ENCODE measurements at places on chromosomes 12 and 14. TPM values are rescaled to one million over a fixed set of nuclear protein-coding genes. Genes with fewer than 3 reads are reported as not detected.

DNA sequence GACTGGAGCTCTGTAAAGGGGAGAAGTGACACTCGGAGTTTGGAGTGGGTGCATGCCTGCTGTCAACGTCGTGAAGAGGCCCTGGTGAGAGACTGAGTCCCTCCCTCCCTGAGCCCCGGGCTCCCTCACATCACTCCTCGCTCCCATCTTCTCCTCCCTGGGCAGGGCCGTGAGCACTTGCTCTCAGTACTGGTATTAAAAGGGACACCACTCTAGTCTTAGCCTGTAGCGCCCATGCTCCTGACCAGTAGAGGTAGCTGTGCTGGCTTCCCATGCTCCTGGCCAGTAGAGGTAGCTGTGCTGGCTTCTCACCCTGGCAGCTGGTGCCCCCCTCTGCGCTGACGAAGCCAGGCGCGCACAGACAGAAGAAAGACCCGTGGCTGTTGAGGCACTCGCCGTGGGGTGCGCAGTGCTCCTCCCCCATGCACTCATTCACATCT lies 14.7 kb downstream of the ISCA2 start:
- no peak overlapping the region for H3K27ac ChIP-seq
- no peak overlapping the region for H3K4me3 ChIP-seq
- no peaks in the 10 kb centered on the region for H3K4me1 ChIP-seq
- DNase-seq, result no peak

DNA sequence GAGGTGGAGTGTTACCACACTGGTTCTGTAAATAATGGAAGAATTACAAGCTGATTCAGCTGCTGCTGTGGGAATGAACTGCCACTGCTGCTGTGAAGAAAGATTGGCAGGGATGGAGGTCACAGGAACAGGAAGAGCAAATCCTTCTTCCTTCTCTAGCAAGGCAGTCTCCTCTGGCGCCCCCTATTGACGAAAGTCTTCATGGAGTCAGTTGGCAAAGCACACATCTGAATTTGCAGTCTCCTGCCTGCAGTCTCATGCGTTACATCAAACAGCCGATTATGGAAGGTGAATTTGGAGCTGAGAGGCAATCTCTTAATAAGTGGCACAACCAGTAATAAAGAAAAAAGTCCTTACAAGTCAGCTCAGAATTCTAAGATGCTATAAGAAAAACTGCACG lies 106.0 kb upstream of the TMTC1 start:
- H3K36me3 ChIP-seq, result no peaks in the 10 kb centered on the region
- H3K27ac ChIP-seq, result no peak overlapping the region
- DNase-seq, result no peak

- H3K36me3 ChIP-seq, result peaks cover 20% of the 10 kb centered on the region
- no peaks in the 10 kb centered on the region for H3K27me3 ChIP-seq
- peak overlapping the region; percentile 56 for H3K27ac ChIP-seq
- no peak for DNase-seq
These were observed 54.1 kb downstream of the CEP83 start for GRCh38 chr12:94405413-94406116.

- peaks cover 11% of the 10 kb centered on the region for H3K36me3 ChIP-seq
- no peak overlapping the region for H3K4me3 ChIP-seq
These were observed 24.1 kb upstream of the ARID2 start for GRCh38 chr12:45705404-45705803.

DNA sequence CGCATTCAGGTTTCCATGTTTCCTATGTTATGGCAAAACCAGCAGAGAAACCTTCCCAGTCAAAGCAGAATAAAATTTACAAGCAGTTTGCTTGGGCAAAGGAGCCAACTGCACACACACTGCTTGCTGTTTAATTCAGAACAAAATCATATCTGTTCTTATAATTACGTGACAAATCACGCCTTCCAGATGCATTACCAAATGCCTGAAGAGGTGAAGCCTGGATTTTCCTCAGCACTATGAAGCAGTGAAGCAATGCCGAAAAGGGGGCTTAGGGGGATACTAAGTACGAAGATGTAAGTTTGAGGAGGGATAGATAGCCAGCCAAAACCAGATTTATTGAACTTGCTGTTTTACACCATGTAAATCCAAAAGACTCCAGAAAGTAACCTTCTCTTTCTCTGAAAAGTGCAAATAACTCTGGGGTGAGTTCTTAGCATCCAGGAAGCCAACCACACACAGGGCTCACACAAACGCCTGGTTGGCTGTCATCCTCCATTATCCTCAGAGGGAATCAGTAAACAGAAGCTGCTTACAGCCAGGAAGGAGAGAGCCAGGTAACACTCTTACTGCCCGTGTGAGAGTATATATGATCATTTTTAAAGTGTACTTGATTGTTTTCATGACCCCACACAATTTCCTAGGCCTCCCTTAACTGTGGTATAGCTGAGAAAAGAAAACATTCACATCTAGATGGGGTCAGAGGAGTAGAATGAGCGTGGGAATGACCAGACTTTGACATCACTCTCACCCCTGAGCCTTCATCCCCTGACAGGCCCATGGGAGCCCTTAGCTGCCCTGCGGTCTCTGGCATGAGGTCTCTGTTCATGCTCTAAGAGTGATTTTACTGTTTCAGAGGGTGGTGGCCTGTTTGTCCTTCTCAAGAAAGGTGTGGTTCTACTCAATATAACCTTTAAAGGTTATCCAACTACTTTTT lies 442.5 kb downstream of the EGLN3 start:
- H3K27me3 ChIP-seq, result no peaks in the 10 kb centered on the region
- no peaks in the 10 kb centered on the region for H3K4me1 ChIP-seq
- H3K36me3 ChIP-seq, result no peaks in the 10 kb centered on the region
- no peak for DNase-seq
- no peak overlapping the region for H3K27ac ChIP-seq
- no peak overlapping the region for H3K4me3 ChIP-seq

GRCh38 chr14:31059152-31059924 lies 33.2 kb upstream of the STRN3 start:
- DNase-seq, result no peak
- no peaks in the 10 kb centered on the region for H3K36me3 ChIP-seq
- no peak overlapping the region for H3K27ac ChIP-seq
- no peaks in the 10 kb centered on the region for H3K27me3 ChIP-seq

DNA sequence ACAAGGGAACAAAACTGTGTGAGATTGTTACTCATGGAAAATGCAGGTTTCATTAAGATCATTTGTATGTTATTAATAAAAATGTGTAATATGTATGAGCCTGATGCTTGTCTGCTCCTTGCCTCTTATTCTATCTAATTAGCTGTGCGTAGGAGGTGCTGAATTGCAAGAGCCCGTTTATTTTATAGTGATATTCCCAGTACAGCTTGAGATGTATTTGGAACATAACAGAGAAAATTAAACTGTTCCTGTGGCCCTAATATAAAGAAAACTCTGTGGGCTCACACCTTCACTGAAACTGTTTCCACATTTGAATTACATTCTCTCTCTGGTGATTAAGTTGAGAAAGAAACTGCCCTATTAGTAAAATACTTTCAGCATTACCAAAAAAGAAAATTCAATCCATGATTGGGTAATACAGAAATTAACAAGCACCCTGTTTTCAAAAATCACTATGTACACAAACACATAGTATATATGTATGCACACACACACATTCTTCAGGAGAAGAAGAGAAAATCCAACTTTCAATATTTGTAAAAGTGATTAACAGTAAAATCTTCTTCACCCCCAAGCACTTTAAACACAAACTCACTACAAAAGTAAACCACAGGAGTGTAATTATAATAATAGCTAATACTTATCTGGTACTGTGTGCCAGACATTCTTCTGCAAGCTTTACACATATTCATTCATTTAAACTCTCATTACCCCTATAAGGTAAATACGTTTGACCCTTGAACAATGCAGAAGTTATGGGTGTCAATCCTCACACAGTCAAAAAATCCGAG lies 233.2 kb downstream of the PHLDA1 start:
- H3K27me3 ChIP-seq, result peaks cover 20% of the 10 kb centered on the region
- no peaks in the 10 kb centered on the region for H3K36me3 ChIP-seq
- H3K4me1 ChIP-seq, result no peaks in the 10 kb centered on the region
- no peak overlapping the region for H3K27ac ChIP-seq
- DNase-seq, result no peak
- H3K4me3 ChIP-seq, result no peak overlapping the region

- no peaks in the 10 kb centered on the region for H3K4me1 ChIP-seq
- no peak overlapping the region for H3K27ac ChIP-seq
- DNase-seq, result no peak
- no peak overlapping the region for H3K4me3 ChIP-seq
These were observed 97.1 kb upstream of the DAAM1 start for GRCh38 chr14:59091404-59091803.

DNA sequence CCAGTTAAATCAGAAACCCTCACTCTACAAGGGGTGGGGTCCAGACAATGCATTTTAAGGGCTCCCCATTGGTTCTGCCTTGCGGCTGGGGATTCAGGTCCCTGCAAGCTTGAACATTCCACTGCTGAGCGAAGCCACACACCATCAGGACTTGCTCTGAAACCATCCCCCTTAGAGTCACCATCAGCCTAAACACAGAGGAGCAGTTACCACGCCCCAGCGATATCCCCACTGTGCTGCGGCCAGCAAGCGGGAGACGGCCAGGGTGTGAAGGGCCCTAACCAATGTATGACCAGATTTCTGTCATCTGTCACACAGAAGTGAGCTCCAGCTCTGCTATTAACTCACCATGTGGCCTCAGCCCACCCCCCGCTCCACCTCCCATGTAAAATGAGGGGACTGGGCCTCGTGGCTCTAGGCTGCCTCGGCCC lies 29.7 kb downstream of the CCDC88C start:
- peaks cover 86% of the 10 kb centered on the region for H3K4me1 ChIP-seq
- DNase-seq, result no peak
- no peak overlapping the region for H3K4me3 ChIP-seq

- no peaks in the 10 kb centered on the region for H3K27me3 ChIP-seq
- H3K27ac ChIP-seq, result no peak overlapping the region
- DNase-seq, result no peak
- H3K4me1 ChIP-seq, result no peaks in the 10 kb centered on the region
- H3K36me3 ChIP-seq, result no peaks in the 10 kb centered on the region
These were observed 72.0 kb downstream of the ALX1 start for GRCh38 chr12:85352016-85352415.

DNA sequence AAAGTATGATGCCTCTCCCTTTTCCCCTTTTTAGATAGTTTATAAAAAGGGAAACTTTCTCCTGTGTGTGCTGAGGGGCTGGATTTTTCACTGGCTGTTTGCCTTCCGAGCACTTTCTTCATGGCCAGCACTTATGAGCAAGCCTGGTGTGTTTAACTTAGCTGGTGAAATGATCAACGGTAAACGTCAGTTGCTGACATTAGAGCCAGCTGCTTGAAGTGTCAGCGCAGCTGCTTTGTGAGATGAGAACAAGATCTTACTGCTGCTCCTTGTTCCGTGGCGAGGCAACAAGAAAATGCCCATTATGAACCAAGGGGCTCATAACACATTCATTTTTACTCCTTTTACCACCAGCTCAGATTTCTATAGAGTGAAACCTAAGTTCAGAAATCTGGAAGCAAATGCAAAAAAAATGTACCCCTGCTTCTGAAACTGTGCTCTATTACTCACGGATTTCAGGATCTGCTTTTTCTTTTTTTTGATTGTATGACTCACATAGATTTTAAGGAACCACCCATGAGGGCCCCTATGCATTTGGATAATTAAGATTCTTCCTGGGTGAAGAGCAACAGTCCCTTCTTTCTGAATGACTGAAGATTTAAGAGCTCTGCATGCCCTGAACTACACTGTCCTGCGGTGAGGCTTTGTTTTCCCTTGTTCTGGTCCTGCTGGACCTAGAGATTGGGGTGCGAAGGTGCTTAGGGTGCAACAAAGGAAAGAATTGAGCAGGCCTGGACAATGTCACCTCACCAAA lies 74.3 kb upstream of the CPM start:
- H3K4me3 ChIP-seq, result no peak overlapping the region
- no peak for DNase-seq
- no peaks in the 10 kb centered on the region for H3K36me3 ChIP-seq
- peaks cover 36% of the 10 kb centered on the region for H3K27me3 ChIP-seq

DNA sequence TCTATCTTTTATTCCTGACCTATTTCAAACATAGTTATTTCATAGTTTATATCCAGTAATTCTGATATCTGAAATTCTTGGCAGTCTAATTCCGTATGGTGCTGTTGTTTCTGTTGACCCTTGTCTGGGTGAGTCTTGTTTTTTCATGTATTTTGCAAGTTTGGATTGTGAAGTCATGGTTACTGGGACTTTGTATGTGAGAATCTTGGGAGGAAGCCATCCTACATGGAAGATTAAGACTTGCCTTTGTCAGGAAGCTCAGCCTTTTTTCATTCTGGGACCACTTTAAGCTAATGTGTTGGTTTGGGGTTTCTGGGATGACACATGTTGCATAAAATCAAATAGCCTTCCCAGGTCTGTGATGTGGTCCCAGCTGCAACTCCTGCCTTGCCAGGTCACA lies 191.6 kb upstream of the E2F7 start:
- no peaks in the 10 kb centered on the region for H3K36me3 ChIP-seq
- no peaks in the 10 kb centered on the region for H3K4me1 ChIP-seq
- H3K27me3 ChIP-seq, result no peaks in the 10 kb centered on the region
- no peak overlapping the region for H3K4me3 ChIP-seq
- no peak for DNase-seq
- H3K27ac ChIP-seq, result no peak overlapping the region

- DNase-seq, result no peak
- peak overlapping the region; percentile 38 for H3K27ac ChIP-seq
- H3K36me3 ChIP-seq, result no peaks in the 10 kb centered on the region
- no peak overlapping the region for H3K4me3 ChIP-seq
These were observed 223.5 kb downstream of the SLC41A2 start for GRCh38 chr12:104734541-104735095.

DNA sequence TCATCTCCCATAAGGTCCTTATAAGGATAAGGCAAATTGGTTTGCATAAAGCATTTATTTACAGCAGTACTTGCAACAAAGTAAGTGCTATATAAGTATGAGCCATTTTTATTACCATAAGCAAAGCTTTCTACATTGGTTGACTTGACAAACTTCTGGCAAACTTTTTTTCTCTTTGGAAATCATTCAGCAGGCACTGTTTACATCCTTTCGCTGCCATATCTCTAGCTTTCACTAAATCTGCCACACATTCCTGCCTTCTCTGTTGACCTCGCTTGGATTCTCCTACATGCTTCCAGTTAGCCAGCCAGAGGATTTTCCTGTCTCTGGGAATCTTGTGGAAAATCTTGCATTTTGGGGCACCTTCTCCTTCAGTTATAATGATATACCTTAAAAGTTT lies 21.8 kb upstream of the HDAC7 start:
- peaks cover 28% of the 10 kb centered on the region for H3K4me1 ChIP-seq
- peaks cover 2% of the 10 kb centered on the region for H3K27me3 ChIP-seq
- no peak for DNase-seq
- H3K27ac ChIP-seq, result no peak overlapping the region
- H3K36me3 ChIP-seq, result peaks cover 13% of the 10 kb centered on the region

- no peak overlapping the region for H3K27ac ChIP-seq
- no peak for DNase-seq
- peaks cover 11% of the 10 kb centered on the region for H3K36me3 ChIP-seq
- no peaks in the 10 kb centered on the region for H3K27me3 ChIP-seq
- H3K4me1 ChIP-seq, result peaks cover 1% of the 10 kb centered on the region
These were observed 38.9 kb downstream of the ETV6 start for GRCh38 chr12:11688379-11688778.

OAS2 gene
- total RNA-seq, result 383 TPM

BICDL1 gene
- total RNA-seq, result 59.8 TPM

APOF gene
- not detected for total RNA-seq

RARG gene
- total RNA-seq, result 29.4 TPM

GCH1 gene
- 73.2 TPM for total RNA-seq

GDF3 gene
- not detected for total RNA-seq

TAS2R46 gene
- 0.73 TPM for total RNA-seq

LRRC10 gene
- total RNA-seq, result not detected

GTF2A1 gene
- 32.2 TPM for total RNA-seq
